ENCODE measurements at places on chromosomes 2 and 18.

GRCh38 chr2:55518841-55519165, 715 bp upstream of the CFAP36 start:
- DNase-seq = no peak

DNA sequence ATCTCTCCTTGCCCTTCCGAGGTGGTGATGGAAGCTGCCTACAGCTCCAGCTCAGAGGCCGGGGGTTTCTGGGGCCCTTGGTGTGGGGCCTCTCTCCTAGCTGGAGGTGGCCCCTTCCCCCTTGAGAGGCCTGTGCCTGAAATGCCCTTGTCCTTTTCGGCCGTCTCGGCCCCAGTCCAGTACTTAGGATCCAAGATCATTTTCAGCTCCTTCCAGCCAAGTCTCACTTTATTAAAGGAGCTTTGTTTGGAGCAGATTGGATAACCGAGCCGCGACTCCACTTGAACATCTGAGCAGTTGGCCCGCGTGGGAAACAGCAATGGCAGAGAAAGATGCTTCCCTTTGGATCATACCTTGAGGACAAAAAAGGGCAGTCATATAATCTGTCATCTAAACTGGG, 125.0 kb downstream of the NEDD4L start:
- DNase-seq = no peak

GRCh38 chr2:203444738-203445137, 90.4 kb downstream of the RAPH1 start:
- DNase-seq = no peak

- peak; percentile 9 for DNase-seq
These were observed 76.0 kb downstream of the RFTN2 start for GRCh38 chr2:197599285-197599965.

DNA sequence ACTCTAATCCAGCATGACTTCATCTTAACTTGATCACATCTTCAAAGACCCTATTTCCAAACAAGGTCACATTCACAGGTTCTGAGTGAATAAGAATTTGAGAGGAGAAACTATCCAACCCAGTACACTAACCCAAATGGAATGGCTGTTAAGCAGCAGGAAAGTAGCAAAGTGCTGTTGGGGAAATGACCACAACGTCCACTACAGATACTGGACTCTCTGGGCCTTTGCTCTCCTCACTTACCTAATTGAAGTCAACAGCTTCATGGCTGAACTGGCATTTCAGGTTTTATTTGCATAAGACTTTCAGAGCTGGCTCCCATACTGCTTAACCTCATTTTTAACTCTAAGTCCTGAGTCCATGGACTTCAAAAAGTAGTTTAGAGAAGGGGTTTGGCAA, 38.0 kb upstream of the ACVR2A start:
- DNase-seq = no peak

DNA sequence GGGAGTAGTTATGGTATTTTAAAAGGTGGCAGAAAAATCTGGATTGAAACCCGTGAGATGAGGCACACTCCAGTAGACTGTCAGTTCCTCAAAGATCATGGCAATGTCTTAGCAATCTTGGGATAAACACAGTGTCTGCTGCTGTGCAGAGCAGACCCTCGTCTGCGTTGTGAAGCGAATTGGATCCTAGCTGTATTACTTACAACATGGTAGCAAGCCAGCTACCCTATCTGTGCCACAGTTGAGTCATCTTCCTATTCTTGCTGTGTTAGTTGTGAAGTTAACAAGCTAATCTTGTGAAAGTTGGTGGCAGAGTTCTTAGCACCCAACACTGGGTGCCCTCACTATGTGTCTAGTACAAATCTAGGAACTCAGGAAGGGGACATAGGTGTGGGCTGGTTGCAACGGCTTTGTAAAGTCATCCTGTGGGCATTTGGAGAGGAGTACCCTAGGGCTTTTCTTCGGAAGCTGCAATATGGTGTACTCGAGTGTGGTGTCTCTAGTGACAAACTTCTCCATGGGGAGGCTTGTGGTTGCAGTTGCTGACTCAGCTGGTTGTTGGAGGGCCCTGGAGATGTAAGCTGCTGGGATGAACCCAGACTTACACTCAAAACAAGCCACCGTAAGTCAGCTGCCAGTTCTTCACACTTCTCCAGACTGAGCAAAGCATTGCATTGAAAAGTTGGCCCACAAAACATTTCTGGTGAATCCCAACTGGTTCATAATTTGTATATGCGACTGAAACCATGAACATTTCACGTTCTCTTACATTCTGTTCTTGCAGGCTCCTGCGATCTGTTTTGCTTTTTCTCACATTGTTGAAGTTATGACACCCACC, 61.5 kb downstream of the ADCYAP1 start:
- DNase-seq = no peak

DNA sequence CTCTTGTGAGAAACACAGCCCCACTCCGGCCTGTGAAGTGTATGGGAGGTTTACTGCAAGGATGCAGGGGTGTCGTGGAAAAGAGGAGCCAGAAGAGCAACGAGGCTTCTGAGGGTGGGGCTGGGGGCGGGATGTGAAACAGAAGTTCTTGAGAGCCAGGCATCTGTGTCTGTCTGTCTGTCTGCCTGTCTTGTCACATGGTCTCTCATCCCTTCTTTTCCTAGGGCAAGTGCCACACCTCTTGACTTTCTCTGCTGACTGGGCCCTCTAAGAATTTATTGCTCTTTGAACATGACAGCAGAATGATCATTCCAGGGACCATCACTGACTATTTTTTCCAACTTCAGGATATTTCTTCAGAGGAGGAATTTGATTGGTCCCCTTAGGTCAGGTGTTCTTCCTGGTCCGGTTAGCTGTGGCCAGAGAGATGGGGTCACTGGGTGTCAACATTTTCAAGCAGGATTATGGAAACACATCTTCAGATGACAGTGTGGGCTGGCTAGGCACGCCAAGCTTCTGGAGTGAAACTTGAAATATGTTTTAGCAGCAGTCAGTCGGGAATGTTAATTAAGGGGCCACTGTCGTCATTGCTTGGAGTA, 131.0 kb downstream of the FHOD3 start:
- no peak for DNase-seq

DNA sequence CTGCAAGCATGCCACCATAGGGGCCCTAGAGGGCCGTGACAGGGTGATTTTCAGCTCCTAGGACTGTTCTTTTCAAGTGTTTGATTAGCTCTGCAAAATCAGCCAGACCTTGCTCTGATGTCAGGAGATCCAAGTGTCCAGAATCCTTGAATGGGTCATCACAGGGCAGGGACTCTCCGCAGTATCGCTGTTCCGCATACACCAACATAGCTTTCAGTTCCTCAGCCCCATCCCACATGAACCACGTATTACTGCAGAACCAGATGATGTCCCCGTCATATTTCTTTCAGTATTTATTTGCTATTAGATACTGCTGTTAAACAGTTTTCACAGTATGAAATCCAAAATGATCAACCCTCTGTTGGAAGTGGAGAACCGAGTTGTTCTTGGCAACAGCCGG, 46.6 kb upstream of the RFX8 start:
- DNase-seq = no peak

GRCh38 chr2:85390941-85391669, 19.1 kb downstream of the CAPG start:
- peak; percentile 32 for DNase-seq

GRCh38 chr2:216205486-216205885, 96.3 kb downstream of the XRCC5 start:
- DNase-seq = no peak

GRCh38 chr2:241179899-241180298, 8.6 kb upstream of the ANO7 start:
- no peak for DNase-seq

GRCh38 chr18:39260565-39260964, 1695.0 kb upstream of the CELF4 start:
- no peak for DNase-seq

DNA sequence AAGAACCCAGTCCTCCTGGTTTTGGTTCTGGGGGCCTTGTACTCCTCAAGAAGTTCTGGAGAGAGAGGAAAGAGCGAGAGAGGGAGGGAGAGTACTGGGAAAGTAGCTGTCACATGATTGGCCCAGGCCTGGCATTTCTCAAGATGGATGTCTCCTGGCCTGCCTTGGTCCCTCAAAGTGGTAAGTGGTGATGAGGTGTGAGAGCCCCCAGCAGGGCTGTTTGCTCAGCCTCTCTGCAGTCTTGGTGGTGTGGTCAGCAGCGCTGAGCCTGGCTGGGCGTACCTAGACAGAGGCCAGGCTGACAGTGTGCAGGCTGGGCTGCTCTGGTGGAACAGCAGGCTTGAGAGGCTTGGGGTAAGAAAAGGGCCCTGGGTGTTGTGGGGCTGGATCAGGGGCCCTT, 2.5 kb downstream of the SPEG start:
- no peak for DNase-seq

DNA sequence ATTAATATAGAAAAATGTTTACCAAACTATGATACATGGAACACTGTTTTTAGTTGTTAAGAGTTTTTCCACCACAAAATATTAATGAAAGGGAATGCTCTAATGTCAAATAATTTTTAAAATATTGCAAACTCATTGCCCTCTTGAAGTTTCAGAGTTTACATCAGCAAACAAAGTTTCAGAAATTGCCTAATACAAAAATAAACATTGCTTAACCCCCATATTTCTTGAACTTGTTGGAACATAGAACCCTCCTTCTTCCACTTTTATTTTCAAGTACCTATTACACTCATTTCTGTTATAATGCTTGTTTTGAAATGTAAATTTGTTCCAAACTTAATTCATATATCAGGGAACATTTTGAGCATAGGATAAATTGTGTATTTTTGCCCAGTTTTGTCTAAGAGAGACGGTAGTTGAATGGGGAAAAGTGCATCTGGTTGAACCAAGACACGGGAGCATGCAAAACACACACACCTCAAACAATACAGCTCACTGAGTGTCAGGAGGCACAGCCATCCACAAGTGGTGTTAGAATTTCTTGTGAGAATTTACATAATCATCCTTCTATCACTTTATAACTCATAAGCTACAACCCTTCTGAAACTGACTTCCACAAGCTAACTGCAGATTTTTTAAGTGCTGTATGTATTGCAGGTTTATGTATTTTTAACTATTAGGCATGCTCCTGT, 5.3 kb upstream of the MC4R start:
- DNase-seq = no peak

DNA sequence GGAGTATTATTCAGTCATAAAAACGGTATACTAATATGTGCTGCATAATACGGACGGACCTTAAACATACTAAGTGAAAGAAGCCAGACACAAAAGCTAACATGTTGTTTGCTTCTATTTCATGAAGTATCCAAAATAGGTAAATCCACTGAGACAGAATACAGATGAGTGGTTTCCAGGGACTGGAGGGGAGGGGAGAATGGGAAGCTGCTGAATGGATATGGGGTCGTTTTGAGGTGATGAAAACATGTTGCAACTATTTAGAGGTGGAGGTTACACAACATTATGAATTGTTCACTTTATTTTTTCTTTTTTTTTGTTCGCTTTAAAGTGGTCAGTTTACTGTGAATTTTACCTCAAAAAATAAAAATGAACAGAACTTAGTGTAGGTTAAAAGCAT, 52.9 kb downstream of the RAB10 start:
- DNase-seq = no peak

- no peak for DNase-seq
These were observed 510.1 kb downstream of the TDRD15 start for GRCh38 chr2:21633911-21634310.

DNA sequence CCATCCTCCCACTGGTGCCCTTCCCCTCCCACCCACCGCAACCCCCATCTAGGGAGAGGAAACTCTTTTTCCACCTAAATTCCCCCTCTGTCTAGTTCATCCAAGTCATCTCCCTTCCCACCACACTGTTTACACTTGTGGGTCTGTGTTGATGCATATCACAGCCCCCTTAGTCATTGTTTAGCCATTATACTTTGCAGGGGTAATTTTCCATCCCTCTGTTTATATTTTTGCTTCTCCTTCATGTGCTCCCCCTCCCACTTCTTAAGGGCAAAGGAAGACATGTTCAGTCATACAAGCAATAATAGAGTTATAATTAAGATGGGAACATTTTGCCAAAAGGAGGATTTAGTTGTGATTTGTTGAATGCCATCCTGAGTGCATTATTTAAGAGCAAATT, 187.8 kb upstream of the TNP1 start:
- DNase-seq = no peak

DNA sequence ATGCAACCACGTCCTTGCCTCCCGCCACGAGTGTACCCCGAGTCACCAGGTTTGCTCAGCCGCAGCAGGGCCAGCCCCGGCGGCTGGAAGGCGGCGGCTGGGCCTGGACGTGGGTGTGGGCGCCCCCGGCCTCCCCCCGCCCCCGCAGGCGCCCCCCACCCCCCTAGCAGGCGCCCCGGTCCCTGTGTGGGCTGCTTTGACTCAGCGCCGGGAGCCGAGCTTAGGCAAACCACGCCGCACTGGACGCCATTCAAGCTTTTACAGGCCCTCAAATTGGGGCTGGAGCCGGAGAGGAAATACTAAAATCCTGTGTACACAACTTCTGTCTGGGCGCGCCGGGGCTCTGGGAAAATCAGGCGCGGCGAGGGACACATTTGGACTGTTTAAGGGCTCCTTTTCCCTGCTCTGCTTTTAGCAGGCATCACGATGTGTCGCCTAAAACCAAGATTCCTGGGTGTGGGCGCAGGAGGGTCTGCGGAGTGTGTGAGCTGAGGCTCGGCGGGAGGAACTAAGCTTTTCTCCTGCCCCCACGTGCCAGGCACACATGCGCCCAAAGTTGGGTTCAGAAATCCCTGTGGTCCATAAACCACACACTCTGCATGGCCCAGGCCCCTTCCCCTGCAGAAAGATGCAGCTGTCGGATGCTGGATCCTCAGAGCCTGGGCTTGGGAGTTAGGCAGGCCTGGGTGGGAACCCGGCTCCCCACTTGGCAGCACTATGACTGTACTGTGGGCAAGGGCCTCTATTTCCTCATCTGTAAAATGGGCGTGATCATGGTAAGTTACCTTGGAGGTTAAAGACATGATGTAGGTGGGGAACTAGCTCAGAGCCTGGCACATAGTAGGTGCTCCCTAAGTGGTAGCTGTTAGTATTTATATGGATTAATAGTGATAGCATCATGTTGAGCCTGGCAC, 57.6 kb downstream of the ATOH8 start:
- DNase-seq = peak; percentile 67

GRCh38 chr2:160087854-160088745, 25.7 kb upstream of the PLA2R1 start:
- DNase-seq = peak; percentile 30

GRCh38 chr2:40101131-40101575, 322.1 kb upstream of the THUMPD2 start:
- DNase-seq = peak; percentile 96

- DNase-seq = no peak
These were observed 34.2 kb downstream of the MRPS9 start for GRCh38 chr2:105072039-105072438.

DNA sequence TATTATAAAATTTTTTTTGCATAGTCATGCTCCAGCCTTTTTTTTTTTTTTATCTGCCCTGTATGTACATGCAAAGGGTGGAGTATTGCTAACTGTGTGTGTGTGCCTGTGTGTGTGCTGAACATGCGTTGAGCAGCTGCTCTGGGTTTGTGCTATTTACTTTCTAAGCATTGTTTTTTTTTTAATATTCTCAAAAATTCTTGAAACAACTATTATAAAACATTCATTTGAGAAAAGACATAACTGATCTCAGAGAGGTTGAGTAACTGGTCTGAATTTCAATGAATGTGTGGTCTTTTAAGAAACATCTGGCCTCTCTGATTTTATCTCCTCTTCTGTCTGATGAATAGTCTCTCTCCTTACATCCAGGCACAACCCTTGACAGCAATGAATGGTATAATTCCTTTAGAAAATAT, 366.0 kb upstream of the SLC14A2 start:
- peak; percentile 21 for DNase-seq

GRCh38 chr2:127486247-127487058, 39.8 kb downstream of the IWS1 start:
- DNase-seq = no peak

Measured in fibroblast of skin of back (primary cell).